ENCODE measurements at places on chromosomes 3 and 15.

DNA sequence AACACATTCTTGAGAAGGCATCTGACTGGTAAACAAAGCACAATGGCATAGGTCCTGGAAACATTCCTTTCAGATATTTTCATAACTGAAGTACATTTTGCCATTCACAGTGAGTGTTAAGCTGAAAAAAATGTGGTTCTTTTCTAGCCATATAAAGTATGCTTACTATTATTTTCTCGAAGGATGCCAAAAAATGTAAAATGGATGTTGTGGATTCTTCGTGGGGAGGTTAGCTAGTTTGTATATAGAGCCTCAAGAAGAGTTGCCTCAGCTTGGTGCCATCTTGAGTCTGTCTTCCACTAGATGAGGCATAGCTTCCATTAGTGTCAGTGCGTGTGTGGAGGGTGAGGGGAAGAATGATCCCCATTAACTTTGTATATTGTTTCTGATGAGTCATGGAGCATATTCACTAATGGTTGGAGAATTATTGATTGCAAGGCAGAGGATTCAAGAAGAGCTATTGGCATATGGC lies 4.1 kb downstream of the MBNL1 start:
- peak; percentile 47 for DNase-seq

- no peak for DNase-seq
Measured at GRCh38 chr3:118525077-118525476, 509.6 kb downstream of the IGSF11 start.

DNA sequence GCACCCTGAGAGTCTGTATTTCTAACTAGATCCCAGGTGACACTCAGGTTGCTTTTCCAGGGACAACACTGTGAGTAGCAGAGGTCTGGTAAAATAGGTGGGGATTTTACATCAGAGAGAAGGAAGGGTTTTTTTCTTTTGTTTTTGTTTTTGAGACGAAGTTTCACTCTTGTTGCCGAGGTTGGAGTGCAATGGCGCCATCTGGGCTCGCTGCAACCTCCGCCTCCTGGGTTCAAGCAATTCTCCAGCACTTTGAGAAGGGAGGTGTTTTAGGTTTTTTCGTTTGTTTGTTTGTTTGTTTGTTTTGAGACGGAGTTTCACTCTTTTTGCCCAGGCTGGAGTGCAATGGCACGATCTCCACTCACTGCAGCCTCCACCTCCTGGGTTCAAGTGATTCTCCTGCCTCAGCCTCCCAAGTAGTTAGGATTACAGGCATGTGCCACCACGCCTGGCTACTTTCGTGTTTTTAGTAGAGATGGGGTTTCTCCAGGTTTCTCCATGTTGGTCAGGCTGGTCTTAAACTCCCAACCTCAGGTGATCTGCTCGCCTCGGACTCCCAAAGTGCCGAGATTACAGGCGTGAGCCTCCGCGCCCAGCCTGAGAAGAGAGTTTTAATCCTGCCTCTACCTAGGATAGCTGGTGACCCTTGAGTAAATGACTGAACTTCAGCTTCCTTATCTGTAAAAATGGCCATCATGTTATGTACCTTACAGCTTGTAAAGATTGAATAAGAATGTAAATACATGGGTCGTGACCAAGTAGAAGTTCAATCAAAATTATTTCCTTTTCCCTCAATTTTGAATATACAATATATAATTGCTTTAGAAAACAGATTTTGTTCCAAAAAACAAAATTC lies 95.9 kb upstream of the FNDC3B start:
- DNase-seq = no peak

GRCh38 chr15:68910341-68910740 lies 20.0 kb upstream of the SPESP1 start:
- DNase-seq = no peak

DNA sequence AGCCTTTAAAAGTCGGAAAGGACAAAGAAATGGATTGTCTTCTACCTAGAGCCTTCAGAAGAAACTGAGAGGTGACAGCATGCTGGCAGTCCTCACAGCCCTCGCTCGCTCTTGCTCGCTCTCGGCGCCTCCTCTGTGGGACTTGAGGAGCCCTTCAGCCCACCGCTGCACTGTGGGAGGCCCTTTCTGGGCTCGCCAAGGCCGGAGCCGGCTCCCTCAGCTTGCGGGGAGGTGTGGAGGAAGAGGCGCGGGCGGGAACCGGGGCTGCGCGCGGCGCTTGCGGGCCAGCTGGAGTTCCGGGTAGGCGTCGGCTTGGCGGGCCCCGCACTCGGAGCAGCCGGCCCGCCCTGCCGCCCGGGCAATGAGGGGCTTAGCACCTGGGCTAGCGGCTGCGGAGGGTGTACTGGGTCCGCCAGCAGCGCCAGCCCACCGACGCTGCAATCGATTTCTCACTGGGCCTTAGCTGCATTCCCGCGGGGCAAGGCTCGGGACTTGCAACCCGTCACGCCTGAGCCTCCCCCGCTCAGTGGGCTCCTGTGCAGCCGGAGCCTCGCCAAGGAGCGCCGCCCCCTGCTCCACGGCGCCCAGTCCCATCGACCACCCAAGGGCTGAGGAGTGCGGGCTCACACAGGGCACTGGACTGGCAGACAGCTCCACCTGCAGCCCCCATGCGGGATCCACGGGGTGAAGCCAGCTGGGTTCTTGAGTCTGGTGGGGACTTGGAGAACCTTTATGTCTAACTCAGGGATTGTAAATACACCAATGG lies 953.8 kb upstream of the GBE1 start:
- DNase-seq = no peak

DNA sequence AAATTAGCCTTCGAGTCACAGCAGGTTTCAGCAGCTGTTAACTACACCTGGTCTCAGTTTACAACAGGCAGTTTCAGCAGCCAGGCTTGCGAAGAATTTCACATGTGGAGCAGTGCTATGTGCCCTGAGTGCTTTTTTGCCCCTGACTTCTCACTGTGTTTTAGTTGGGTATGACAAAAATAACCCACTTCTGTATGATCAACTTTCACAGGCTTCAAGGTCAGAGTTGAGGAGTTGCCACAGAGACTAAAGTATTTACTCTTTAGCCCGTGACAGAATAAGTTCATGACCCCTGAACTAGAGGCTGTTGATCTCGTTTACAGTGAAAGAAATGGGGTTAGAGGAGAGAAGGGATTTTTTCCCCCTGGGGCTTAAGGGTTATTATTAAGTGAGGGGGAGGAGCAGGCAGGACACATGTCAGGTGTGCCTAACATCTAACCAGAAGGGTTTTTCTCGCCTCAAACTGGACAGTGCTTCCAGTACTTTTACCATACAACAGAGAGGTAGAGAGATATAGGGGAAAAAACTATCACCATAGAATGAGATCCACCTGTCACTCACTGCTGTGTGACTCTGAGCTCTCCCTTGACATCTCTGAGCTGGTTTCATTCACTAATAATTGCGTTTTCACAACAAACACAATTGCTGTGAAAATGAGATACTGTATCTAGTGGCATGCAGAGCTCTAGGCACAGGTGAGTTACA lies 14.0 kb upstream of the TOPBP1 start:
- no peak for DNase-seq
